ENCODE measurements at places on chromosomes 7 and 10.
A peak's percentile ranks its signal among the peaks of the same experiment; 100 is the strongest.

- DNase-seq: no peak
These were observed 94.4 kb downstream of the TAX1BP1 start for GRCh38 chr7:27834179-27834921.

DNA sequence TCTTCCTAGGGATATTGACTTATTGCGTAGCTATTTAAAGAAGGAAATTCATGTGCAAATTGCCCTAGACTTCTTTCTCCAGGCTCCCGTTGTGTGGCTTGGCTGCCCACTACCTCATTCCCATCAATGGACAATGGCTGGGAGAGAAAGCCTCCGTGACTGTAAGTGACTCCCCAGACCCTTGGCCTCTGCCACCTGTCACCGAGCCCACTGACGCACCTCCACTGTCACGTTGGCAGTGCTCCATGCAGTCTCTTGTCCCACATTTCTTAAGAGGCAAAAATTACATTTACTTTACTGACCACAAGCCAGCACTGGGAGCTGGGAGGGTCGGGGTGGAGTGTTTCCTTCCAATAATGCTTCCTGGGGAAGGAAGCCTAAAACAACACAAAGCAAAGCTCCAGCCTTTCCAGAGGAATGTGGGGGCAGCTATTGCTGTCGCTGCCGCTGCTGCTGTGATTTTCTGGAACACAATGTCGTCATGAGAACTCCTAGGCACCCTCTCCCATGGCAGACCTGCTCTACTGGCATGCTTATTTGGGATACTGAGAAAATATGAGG is 89.7 kb upstream of the STEAP1B start:
- peak; percentile 84 for DNase-seq

DNA sequence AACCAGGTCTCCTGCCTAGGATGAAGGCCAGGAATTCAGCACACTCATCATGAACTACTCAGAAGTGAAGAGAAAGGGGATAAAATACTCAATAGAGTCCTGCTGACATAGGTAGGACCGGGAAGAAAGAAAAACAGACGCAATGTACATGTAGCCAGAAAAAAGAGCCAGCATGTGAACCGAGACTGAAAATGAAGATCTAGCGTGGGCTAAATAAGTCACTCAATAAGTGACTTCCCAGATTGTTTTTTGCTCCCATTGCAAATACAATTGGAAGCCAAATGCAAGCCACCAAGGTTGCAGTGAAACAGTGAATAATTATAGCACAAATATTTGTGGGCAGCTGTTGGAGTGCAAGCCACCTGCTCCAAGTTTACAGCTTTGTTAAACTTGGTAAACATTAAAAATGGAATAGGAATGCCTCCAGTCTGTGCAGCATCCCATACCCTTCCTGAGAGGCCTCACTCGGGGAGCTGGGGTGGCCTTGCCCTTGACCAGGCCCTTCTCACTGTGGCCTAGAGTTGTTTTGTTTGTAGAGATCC is 34.7 kb upstream of the HPS1 start:
- no peak for DNase-seq

- no peak for DNase-seq
These were observed 13.9 kb downstream of the ORAI2 start for GRCh38 chr7:102447311-102447710.

DNA sequence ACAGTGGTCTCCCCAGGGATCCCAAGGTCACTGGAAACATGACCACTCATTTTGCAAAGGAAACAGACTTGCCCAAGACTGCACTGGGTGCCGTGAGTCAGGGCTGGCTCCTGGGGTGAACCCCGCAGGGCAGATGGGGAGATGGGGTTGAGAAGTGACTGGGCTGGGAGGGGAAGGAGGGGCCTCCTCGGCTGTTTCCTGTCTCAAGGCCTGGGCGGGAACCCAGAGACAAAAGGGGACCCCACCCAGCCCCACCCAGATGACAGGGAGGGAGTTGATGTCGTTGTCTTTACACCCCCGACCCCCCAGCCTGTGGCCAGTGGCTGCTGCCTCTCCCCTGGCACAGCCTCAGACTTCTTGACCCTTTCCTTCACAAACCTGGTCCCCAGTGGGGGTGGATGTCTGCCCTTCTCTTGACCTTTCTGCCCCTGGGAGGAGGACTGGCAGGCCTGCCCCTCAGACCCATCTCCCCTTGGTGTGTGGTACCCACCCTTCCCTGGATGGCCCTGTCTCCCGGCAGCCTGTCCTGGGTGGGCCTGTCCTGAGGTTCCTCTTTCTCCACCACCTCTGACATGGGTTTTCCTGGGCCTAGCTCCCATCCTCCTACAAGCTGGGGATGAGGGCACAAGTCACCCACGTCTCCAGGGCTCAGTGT is 1.4 kb downstream of the MYO1G start:
- DNase-seq: no peak

GRCh38 chr7:77252506-77252905 is 52.9 kb upstream of the FGL2 start:
- no peak for DNase-seq

All from MG63 (cell line).